Pulmonary artery endothelial cell (primary cell): ENCODE measurements at places on chromosomes 4 and X. TPM values are rescaled to one million over a fixed set of nuclear protein-coding genes. Genes with fewer than 3 reads are reported as not detected.

GRCh38 chr4:13940921-13941320 lies 313.4 kb upstream of the BOD1L1 start:
- no peak for DNase-seq

- DNase-seq, result no peak
Measured at GRCh38 chrX:133258481-133258880, 40.3 kb upstream of the TFDP3 start.

GRCh38 chr4:704198-704891 lies 1.3 kb upstream of the PCGF3 start:
- DNase-seq, result no peak

The SULT1E1 gene
- 34.2 and 267 TPM in 2 replicates for total RNA-seq

The C4orf51 gene
- 0.07 TPM in 1 of 2 replicates, not detected in the other for total RNA-seq
